Mesenchymal stem cell (in vitro differentiated cells and primary cell): ENCODE measurements at places on chromosomes 7 and 10.

GRCh38 chr10:83222300-83222699, 917.0 kb upstream of the GHITM start:
- DNase-seq = no peak

- DNase-seq = no peak
Measured at GRCh38 chr7:71444130-71444529, 312.2 kb downstream of the GALNT17 start.

DNA sequence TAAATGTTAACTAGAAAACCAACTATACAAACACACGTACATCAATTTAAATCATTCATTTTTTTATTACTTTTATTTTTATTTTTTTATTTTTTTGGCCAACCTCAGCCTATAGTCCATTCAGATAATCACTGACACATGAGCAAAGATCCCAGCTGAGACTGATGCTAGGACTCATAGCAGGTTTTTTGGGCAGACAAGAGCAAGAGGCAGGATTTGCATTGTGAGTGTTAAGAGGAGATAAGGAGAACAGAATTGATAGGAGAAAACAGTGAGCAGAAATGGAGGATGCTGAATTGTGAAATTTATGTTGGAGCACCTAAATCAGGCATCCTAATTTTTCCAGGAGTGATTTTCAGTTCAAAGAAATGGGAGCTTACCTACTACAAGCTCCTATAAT, 240.3 kb downstream of the SEMA3D start:
- DNase-seq = no peak

- DNase-seq = no peak
Measured at GRCh38 chr7:47583739-47584535, 2.0 kb upstream of the TNS3 start.

GRCh38 chr10:96666741-96667140, 53.6 kb downstream of the PIK3AP1 start:
- no peak for DNase-seq

DNA sequence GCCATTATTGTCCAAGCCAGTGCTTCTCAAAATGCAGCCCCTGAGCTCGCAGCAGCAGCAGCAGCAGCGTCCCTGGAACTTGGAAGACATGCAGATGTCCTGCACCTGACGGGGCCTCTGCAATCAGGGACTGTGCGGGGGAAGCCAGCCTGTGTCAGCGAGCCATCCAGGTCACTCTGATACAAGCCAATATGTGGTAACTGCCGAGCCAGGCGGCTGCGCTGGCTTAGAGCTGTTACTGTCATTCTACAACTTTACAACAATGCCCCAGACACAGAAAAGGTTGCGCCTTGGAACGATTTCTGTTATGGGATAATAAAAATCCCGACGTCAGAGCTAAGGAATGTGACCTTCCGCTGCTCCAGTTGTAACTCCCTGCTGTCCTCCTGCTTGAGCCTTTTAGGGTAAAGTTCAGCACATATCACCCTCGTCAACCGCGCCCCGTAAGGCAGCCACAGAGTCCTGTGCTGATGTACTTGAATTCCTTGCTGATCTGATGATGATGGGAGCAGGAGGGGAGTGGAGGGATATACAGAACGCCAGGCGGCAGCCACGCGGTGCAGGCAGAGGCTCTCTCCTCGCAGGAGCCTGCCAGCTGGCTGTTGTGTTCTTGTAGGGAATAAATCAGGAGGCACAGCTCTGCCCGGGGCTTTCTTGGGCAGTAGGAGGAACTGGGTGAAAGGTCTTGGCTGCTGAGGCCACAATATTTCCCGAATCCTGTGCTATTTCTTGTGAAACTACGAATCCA, 20.0 kb upstream of the CRYGN start:
- peak; percentile 86 for DNase-seq

DNA sequence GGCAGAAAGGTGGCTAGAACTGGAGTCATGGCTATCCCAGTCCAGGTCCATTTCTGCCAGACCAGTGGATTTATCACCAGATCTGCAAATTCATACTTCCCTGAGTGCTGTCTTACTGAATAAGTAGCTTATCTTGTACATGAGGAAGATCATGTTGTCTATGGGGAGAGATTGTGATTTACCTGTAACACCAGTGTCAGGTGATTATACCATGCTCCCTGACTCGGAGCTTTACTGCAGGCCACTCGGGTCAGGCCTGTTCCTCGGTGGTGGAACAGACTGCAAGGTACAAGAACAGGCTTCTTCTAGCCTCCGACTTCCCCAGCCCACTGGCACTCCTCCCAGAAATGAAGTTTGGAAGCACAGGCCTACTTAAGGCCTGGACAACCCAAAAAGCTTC, 42.6 kb upstream of the DLG5 start:
- DNase-seq = no peak

DNA sequence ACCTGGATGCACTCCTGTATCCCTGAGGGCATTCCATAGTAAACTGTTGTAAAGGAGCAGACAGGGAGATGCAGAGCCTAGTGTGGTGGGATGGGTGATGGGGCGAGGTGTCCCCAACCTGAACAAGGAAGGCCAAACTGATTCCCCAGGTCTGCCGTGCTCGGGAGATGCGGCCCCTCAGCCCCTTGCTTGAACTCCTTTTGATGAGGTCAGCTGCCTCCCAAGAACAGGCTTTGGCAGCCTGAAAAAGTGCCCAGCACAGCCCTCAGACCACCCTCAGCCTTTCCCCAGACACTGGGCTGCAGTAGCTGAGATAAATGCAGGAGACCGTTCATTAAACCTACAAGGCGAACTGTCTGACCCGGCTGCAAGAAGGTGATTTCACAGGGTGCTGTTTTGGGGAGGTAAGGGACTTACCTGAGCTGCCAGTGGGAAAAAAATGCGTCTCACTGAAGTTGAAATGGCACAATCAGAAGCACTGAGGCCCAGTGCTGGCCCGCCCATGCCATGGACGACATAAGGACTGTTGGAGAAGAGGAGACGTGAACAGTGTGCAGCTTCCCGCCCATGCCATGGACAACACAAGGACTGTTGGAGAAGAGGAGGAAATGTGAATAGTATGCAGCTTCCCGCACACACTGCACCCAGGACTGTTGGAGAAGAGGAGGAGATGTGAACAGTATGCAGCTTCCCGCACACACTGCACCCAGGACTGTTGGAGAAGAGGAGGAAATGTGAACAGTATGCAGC, 148.4 kb upstream of the FAM20C start:
- no peak for DNase-seq

DNA sequence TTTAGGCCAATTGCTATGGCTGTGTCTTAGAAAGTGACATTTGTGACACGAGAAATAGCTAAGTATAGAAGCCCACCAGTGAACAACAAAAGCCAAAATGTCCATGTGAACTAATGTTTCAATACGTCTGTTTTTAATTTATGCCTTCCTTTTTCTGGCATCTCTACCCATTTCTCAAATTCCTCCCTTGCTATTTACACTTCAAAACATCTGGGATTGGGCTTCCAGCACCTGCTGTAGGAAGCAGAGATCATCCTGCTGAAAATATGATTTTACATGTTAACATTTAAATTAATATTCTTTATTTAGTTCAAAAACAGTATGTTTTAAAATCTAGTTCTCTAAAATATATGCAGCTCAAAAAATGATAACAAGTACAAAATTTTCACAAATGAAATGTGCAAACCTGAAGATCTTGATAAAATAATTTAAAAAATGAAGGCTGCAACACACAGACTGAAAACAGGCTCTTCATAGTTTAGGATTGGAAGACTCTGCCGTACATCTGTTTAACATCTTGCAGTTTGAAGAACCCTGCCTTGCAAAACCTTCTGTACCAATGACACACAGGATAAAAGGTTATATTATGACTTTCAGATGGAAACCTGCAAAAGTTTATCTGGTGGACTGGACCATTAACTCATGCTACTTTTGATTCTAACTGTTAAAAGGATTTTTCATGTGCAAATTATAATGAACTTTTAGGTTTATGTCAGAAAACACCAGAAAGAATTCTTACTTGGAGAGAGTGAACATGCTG, 408.4 kb downstream of the SUGCT start:
- peak; percentile 22 for DNase-seq

DNA sequence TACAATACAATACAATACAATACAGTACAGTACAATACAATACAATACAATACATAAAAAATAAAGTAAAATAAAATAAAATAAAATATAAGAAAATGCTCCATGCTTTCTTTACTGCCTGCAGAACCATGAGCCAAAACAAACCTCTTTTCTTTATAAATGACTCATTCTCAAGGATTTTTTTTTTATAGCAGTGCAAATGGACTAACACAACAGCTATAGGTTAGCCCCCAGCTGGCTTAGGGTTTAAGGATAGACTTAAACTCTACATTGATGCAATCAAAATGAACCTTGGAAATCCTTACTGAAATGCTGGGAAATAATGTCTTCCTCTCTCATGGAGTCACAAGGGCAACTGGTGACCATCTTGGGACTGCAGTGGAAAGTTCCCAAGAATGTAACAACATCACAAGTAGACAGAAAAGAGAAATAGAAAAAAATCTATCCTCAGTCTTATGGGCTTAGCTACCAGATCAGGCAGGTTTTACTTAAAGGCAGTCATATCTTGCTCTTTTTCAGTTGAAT, 348.9 kb downstream of the ARL4A start:
- DNase-seq = peak; percentile 65

GRCh38 chr10:130160775-130161174, 24.6 kb downstream of the GLRX3 start:
- DNase-seq = peak; percentile 54

DNA sequence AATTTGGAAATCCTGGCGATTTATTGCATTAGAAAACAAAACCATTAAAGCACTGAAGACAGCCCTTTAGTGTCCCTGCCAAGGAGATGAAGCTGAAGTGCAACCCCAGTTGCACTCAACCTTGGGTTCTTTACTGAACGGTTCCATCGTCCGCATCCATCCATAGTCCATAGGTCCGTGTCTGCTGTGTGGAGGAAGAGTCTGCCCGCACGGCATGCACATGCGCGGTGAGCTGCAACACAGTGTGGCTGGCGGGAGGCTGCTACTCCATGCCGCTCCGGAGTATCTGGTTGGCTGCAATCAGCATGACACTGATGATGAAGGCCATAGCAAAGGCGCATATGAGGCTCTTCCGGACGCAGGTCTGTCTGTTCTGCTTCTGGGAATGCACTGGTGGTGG, 624.6 kb downstream of the CALN1 start:
- DNase-seq = peak; percentile 3

DNA sequence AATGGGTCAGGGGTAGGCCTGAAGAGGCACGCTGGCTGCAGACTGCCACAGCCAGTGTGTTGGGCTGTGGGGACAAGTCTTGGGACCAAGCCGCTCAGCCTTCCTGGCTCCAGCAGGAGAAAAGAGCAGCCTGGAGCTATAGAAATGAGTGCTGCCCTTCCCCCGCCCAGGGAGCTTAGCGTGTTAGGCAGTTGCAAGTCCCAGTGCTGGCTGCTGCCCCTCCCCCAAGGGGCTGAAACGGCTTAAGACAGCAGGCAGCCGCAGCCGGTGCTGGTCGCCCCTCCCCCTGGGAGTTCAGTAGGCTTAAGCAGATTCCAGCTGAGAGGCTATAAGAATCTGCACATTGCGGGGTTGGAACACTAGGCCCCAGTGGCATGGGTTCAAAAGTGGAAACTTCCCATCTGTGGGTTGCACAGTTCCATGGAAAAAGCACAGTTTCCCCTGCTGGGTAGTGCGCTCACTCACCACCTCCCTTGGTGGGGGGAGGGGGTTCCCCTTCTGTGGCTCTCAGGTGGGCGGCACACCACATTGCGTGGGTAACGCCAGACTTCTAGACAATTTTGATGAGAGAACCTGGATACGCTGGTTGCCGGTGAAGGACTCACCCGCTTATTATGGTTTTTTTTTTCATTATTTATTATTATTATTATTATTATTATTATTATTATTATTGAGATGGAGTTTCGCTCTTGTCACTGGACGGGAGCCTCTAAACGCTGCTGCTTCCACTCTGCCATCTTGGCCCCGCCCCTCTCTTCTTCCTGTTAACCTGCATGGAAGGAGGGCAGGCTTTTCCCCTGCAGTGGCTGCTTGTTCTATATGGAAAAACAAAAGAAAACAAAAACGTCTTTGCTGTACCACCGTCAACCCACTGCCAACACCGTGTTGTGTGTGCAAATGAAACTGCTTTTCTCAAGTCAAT, 151.1 kb downstream of the CXCL12 start:
- peak; percentile 70 for DNase-seq

GRCh38 chr10:117167789-117168674, 29.3 kb upstream of the KCNK18 start:
- peak; percentile 35 for DNase-seq

GRCh38 chr7:12315049-12315448, 88.6 kb downstream of the VWDE start:
- DNase-seq = peak; percentile 19

DNA sequence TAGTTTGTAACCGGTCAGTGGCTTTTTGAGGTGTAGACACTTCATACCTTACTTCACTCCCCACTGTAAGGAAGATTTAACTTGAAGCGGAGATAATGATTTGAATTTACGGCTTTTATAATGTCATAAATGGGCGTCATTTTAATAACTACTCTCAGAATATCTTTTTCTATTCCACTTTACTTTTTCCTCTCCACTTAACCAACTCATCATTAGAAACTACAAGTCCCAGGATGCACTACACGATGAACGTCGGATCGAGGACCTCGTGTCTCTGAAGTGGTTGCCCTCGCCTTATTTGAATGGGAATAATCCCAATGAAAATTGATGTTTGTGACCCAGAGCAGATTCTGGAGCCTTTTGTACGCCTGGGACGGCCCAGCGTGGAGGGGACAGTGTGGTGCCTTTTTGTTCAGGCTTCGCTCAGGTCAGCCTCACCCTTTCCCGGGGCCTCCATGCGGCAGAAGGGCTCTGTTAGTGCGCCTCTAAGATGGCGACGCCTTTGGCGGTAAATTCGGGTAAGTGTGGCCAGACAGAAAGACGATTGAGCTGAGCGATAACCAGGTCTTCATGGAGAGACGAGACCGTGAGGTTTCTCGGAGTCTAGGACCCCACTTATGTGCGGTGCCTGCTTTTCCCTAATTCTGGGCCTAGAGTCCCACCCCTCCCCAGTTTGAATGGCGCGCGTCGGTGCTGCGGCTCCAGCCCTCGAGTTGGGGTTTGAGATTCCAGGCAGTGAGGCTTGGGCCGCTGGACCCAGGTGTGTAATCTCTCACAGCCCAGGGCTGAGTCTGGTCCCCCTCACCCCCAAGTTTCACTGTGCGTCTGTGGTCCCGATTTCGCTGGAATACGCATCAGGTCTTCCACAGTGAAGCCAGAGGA, at the start of gene NUP205:
Gene NUP205 (plus strand): TSS at position 463 of the 882 bp plus-strand sequence. CDS start 28 bp downstream, at position 491.
- peak; percentile 89 for DNase-seq

DNA sequence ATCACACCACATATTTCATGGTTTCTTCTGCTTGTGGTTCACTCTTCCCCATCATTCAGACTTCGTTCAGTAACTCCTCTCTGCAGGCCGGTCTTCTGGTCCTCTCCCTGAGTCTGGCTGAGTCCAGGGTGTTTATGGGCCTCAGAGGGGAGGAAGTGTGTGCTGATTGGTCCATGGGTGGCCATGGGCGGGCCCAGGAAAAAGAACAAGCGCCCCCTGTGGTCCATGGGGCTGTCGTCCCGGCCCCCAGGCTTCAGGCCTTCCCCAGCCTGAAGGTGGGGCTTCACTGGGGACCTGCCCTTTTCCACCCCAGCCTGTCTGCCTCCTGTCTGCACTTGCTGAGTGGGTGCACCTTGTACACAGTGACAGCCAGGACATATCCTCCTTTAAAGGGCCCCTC, 123.7 kb downstream of the VIPR2 start:
- no peak for DNase-seq

GRCh38 chr10:113992471-113993011, 51.1 kb upstream of the ADRB1 start:
- DNase-seq = no peak

GRCh38 chr10:86786368-86786767, 29.9 kb downstream of the BMPR1A start:
- DNase-seq = peak; percentile 29
